ENCODE measurements at places on chromosomes 4 and X.

GRCh38 chr4:14008494-14008893 lies 381.0 kb upstream of the BOD1L1 start:
- DNase-seq, result no peak

- DNase-seq, result no peak
Measured at GRCh38 chrX:80816051-80816450, 6.4 kb upstream of the BRWD3 start.

GRCh38 chr4:12689457-12689856 lies 794.7 kb downstream of the RAB28 start:
- no peak for DNase-seq

DNA sequence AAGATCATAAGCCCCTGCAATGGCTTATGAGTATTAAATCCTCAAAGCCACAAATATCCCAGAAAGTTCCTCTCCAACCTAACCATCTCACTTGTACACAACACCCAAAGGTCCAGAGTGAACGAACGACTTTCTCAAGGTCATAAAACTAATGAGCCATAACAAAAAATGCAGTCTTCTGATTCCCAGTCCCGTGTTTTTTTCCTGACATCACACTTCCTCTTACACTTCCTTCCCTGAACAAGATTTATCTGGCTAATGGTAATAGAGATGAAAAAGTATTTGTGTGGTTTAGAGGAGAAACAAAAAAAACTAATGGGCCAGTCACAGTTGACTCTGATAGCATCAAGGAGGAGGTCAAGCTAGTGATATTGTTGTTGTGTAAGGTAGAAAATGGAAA lies 99.5 kb upstream of the KLHL13 start:
- DNase-seq, result no peak

GRCh38 chrX:54413753-54414152 lies 26.5 kb upstream of the TSR2 start:
- no peak for DNase-seq

DNA sequence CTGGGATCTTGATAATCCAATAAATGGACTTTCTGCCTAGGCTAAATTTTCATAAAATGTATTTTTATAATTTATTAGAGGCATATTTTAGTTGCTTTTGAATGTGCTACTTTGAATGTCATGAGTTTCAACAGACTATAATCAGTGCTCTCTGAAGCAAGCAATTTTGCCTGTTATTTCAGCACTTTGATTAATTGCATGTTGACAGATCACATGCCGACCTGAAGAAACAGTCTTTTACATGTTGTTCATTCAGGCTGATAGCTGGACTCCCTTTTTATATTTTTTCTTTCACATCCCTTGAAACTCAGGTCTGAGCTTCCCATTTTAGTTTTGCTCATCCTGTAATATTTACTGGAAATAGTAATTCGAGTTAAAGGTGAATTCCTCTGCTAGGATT lies 341.0 kb downstream of the NAP1L3 start:
- no peak for DNase-seq

GRCh38 chr4:151250706-151251105 lies 26.3 kb upstream of the PRSS48 start:
- no peak for DNase-seq

DNA sequence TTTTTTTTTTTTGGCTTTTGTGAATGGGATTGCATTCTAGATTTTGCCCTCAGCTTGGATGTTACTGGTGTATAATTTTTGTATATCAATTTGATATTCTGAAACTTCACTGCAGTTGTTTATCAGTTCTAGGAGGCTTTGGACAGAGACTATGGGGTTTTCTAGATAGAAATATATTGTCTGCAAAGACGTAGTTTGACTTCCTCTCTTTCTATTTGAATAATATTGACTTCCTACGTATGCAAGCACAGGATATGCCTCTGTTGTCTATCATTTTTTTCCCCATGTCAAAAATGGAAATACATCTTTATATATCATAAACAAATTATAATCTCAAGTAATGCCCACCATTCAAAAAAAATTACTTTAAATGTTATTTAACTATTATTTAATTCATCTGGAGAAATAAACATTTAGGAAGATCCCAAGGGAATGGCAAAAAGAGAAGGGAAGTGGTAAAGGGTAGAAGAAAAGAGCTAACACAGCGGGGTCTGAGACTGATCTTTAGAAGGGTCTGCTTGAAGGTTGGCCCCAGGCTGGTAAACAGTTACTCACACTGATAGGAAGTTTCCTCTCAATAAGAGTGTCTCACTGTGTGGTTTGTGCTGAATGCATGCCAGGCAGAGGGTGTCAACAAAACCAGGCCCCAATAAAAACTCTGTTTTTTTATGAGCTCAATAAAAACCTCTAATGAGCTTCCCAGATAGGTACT lies 35.7 kb downstream of the ZNF518B start:
- no peak for DNase-seq

- no peak for DNase-seq
Measured at GRCh38 chr4:121788896-121789295, 12.2 kb upstream of the EXOSC9 start.

- DNase-seq, result no peak
Measured at GRCh38 chrX:38271154-38271716, 50.6 kb upstream of the SRPX start.

GRCh38 chr4:122537388-122538135 lies 81.0 kb upstream of the IL2 start:
- peak; percentile 0 for DNase-seq

GRCh38 chr4:69957209-69957608 lies 8.3 kb downstream of the CSN2 start:
- no peak for DNase-seq

DNA sequence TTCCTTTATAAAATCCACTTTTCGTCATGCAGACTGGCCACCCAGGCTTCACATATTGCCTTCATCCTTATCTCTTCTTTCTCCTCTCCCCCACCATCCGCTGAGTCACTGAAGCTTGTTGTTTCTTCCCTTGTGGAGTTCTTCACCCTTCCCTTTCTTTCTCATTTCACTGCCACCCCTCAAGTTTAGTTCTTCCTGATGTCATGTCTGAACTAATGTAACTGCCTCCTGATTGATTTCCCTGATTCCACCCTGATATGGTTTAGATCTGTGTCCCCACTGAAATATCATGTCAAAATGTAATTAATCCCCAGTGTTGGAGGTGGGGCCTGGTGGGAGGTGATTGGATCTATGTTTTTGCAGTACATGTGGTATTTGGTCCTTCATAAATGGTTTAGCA lies 151.4 kb downstream of the CPEB2 start:
- no peak for DNase-seq
